ENCODE measurements at places on chromosomes 7 and 10.

- DNase-seq = peak; percentile 87
Measured at GRCh38 chr10:88064608-88065382, 201.4 kb downstream of the PTEN start.

DNA sequence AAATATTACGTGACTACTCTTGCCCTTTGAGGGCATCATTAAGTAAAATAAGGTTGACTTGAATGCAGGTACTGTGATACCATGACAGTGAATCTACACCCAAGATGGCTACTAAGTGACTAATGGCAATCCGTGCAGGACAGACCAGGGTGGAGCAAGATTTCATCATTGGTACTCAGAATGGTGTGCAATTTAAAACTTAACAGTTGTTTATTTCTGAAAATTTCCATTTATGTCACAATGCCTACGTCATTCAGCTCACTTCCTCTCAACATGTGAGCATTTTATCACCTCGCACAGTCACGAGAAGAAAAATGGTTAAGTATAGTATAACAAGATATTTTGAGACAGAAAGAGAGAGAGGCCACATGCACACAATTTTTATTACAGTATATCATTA is 50.3 kb upstream of the MET start:
- DNase-seq = peak; percentile 81

DNA sequence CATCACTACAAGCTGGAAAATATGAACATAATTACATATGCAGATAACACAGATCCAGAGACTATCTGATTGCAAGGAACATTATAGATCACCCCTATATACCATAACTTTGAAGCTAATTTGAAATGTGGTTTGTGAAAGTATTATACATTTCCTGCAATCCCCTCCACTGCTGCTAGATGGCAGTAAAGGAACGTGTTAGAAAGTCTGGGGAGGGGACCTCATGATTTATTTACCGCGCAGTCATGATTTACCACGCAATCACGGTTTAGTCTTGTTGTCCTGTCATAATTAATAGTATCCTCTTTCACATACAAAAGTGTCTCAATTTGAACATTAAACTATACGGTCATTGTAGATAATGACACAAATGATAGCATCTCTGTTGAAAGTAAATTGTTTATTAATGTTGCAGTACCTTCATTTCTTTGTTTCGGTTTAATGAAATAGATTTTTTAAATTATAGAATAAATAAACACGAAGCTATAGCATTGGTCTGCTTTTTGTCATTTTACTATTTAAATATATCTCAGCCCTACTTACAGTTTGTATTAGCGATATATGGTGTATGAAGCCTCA is 145.3 kb upstream of the PRSS1 start:
- DNase-seq = peak; percentile 73

GRCh38 chr10:74035303-74035702 is 37.4 kb downstream of the VCL start:
- no peak for DNase-seq

DNA sequence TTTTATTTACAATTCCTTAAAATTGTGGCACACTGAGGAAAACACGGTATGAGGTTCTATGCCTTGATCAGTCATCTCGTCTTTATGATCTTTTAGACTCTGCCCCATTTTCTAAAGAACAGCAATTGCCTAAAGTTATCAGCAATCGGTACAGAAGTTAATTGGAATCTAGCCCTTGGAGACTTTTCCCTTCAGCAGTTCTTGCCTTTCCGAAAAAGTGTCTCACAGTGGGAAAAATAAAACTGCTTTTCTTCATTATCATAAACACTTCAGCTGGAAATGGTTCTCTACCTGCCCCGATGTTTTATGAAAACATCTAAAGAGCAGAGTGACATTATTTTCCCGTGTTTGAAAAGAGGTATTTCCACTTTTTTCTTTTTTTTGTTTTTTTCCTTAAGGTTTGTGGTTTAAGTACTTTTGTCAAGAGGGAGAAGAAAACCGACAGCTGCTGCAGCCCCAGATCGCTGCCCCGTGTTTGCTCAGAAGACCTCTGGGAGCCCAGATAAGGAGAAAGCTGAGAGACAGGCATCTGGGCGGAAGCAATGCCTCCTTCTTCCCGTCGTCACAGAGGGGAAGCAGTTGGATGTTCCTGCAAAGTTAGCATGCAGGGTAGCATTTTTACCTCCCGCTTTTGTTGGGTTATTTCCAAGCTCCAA is 149.7 kb downstream of the FRMD4A start:
- peak; percentile 5 for DNase-seq

- DNase-seq = peak; percentile 18
Measured at GRCh38 chr7:132240821-132241422, 335.3 kb downstream of the PLXNA4 start.
